ENCODE measurements at places on chromosomes 5 and 9.

- DNase-seq = no peak
These were observed 7.7 kb downstream of the TPM2 start for GRCh38 chr9:35682051-35682450.

DNA sequence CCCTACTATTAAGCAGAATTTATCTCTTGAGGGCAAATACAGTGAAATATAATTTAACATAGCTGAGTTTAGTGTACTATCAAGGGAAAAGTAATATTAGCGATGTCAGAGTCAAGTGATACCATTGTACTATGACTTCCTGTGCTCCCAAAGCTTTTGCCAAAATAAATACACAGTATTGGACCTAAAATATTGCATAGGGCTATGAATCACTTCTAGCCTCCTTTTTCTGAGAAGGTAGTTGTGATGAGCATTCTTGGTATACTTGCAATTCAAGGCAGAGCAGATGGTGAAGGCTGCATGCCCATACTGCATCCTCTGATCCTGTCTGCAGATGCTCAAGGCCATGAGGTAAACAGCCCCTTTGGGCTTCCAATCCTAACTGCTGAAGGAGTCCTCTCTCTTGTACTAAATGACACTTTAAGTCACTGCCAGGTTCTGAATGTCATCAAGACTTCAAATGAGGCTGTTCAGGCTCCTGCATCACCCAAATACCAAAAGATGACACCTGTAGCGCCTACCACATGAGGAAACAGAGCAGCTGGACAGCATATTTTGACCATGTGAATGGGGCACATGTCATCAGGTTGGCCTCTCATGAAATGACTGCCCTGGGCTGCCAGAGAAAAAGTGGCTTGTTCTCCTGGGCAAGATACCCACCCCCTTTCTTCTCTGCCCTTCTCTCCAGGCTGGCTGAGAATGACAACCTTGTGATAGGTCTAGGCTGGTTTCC is 29.7 kb upstream of the PPP2CA start:
- DNase-seq = no peak

- DNase-seq = no peak
These were observed 1.2 kb downstream of the ZNF608 start for GRCh38 chr5:124745007-124745927.

DNA sequence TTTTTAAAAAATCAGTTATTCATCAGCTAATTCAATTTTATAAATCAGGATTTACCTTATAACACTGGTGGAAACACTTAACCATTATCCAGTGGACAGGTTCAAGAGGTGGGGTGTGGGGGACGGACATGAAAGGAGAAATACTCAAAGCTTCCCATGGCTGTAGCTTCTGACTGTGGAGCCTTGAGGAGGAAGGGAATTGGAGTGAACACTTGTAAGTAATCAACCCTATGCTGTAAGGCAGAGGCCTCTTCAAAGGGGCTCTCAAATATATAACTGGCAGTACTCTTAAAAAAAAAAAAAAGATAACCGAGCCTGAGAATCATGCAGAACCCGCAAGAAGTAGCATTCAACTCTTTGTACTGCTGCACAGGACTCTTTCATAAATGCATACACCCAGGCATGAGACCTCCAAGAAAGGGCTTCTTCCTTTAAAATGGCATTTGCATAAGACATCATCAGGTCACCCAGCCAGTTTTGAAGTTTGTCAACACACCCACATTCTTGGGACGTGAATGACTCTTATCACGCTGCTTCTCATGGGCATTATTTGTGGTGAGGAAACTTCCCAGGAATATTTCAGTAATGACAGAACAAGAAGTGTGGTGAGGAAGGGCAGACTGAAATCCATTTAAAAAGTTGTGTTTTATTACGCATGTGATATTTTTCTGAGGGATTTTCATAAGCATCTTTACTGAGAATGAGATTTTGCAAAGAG is 8.1 kb downstream of the OSMR start:
- no peak for DNase-seq

DNA sequence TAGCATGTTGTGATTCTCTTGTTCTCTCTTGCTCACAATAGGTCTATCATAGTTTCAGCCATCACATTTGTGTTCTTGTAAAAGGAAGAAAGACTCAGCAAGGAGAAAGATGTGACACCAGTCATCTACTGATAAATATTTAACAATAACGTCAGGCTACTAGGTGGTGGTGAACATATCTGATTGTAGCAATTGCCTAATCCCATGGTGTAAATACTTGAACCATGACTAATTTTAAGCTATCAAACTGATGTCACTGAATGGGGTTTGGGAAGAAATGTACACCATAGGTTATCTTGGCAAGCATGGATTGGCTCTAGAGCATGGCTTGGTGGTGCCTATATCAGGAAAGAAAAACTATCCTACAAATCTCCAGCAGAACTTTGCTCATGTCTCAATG is 16.6 kb downstream of the DMRTA1 start:
- no peak for DNase-seq

- DNase-seq = no peak
These were observed 5.8 kb upstream of the PPARGC1B start for GRCh38 chr5:149724130-149724840.

- no peak for DNase-seq
These were observed 3.5 kb downstream of the ELAVL2 start for GRCh38 chr9:23822261-23823169.

GRCh38 chr5:6220346-6221088 is 157.8 kb downstream of the MED10 start:
- no peak for DNase-seq

DNA sequence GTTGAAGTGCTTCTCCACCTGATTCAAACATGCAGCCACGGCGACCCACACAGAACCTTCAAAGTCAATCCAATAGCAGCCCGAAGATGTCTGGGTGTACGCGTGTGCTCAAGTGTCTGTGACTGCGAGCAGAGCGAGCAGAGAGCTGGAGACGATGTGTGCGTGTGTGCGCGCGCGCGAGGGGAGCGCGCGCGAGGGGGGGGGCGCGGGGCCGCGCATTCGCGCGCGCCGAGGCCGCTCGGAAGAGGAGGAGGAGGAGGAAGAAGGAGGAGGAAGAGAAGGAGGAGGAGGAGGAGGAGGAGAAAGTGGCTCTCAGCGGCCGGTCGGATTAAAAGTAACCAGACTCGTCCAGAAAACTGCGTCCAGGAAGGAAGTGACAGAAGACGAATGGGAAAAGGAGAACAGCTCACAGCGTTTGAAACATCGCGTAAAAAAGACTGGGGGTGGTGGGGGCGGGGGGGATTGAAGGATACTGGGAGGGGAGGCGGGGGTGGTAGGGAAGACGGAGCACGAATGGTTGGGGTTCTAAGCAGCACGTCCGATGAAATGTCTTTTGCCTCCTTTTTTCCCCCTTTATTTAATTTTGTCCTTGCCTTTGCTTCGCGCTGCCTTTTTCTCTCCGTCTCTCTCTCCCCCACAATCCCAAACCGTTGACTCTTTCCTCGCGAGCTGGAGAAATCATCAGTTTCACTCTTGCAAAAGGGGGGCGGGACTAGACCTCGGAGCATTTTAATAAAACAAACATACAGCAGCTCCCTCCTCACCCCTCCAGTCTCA is at the start of gene MEF2C:
Gene MEF2C (minus strand): TSS at position 126 of the 777 bp plus-strand sequence. CDS start 59,396 bp downstream, outside the sequence.
- DNase-seq = no peak

DNA sequence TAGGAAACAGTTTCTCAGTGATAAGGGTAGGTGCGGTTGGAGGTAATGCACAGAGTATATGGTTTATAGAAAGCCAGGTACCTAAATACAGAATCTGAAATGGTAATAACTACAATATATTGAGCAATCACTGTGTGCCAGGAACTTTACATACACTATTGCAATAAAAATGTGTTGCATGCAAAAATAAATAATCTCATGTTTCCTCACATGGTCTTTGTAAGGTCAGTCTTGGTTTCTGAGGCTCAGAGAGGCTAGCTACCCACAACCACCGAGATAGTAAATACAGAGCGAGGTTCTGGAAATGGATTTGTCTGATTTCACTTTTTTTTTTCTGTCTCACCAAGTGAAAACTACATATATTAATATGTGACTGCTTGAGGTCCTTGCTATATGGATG is 128.9 kb downstream of the CAMK4 start:
- no peak for DNase-seq

- no peak for DNase-seq
These were observed 58.6 kb downstream of the DIAPH1 start for GRCh38 chr5:141560151-141560550.

GRCh38 chr9:120886490-120886967 is 9.5 kb upstream of the PHF19 start:
- DNase-seq = no peak

DNA sequence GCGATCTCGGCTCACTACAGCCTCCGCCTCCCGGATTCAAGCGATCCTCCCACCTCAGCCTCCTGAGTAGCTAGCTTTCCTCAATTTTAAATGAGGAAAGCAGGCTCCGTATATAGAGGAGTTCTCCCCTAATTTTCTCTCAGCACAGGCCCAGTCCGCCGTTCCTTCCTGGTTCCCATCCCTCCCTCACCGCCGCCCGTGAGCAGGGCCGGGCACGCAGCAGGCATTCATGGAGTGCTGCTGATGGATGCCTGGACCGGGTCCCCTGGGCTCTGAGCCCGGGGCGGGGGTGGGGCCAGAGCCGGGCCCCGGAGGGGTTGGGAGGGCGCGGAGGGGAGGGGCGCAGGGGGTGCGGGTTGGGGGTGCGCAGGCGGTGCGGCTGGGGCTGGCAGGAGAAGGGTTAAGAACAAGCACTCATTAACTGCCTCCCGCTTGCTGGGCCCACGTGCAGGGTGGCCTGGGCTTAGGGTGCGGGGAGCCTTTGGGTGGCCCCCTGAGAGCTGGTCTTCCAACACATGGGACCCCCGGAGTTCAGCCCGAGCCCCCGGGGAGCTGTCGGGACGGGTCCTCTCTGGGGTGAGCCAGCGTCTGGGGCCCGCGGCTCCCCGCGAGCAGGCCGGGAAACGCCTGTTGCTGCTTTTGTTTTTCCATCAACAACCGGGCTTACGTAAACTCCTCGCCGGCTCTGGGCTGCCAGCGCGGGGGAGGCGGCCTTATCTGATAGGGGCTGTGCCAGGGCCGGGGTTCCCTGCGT is 33.7 kb downstream of the LHX2 start:
- DNase-seq = no peak

DNA sequence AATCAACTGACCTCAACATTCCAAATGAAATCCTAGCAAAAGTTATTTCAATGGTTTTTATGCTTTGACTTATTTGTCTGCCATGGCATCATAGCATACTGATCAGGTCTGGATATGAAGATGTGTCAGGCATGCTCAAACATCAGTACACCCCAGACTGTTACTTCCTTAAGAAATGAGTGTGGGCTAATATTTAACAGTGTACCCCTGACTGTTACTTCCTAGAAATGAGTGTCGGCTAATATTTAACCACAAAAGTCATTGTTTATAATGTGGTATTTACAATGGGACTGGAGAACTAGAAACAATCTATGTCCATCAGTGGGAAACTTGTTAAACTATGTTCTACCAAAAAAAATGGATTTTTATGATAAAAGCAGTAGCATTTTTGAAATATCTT is 38.1 kb upstream of the HNRNPA0 start:
- no peak for DNase-seq

DNA sequence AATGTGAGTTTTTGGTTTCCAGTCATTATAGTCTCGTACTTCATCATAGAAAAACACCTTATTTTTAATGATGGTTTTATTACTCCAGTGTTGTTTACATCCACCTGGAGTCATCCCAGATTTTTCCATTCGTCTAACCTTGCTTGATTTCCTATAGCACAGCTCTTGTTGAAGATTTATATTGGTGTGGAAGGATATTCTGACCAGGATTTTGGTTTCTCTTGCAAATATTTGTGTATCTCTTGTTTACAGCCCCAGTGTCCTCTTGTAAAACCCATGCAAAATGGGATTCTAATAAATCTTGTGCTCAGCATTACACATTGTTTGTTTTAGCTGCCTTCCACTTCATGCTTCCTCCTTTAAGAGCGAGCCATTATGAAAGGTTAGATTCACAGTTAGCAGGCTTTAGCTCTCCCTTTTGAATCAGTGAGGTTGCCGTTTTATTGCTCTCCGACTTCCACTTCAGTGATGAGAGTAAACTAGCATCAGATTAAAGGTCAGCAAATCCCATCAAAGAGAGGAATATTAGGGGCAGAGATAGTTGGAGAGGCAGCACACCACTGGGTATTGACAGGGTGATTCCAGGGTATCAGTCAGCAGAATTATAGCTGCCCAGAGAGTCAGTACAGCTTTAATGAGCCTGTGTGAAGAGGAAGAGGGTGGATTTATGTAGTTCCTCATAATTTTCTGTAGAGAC is 157.1 kb downstream of the PBX3 start:
- no peak for DNase-seq

GRCh38 chr5:107422494-107422893 is 248.2 kb downstream of the EFNA5 start:
- no peak for DNase-seq

DNA sequence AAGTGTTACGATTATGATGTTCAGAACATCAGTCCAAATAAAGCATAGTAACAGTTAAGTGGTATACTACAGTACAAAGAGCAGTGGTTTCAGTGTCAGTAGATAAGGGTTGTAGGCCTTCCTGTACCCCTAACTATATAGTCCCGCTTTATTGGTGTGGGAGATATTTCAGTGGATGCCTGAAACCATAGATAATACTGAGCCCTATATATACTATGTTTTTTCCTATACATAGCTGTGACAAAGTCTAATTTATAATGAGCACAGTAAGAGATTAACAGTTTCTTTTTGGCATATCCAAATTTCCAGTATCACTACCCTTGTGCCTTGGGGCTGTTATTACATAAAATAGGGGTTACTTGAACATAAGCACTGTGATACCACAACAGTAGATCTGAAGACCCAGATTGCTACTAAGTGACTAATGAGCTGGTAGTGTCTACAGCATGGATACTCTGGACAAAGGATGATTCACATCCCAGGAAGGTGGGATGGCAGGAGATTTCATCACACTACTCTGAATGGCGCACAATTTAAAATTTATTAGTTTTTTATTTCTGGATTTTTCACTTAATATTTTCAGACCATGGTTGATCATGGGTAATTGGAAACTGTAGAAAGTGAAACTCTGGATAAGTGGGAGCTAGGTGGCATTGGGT is 119.3 kb downstream of the RPS23 start:
- no peak for DNase-seq

DNA sequence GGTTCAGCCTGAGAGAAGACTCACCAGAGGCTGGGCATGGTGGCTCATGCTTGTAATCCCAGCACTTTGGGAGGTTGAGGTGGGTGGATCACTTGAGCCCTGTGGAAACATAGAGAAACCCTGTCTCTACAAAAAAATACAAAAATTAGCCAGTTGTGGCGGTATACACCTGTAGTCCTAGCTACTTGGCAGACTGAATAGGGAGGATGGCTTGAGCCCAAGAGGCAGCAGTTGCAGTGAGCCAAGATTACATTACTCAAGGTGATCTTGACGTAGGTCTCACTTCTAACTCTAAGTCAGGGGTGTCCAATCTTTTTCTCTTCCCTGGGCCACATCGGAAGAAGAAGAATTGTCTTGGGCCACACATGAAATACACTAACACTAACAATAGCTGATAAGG is 16.2 kb upstream of the ATP6V1G1 start:
- no peak for DNase-seq

- DNase-seq = no peak
These were observed 12.3 kb downstream of the CAAP1 start for GRCh38 chr9:26880262-26880661.

DNA sequence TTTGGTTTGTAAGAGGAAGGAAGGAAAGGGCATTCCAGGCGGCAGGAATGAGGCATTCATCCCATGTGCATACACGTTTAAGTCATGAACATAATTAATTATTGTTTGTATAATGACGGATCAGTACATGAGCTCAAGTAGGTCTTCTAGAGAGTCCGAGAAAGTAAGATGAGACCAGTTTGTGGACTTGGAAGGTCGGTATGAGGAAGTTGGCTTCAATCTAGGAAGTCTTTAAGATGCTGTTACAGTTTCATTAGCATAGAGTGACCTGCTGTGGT is 2.1 kb downstream of the GTF3C4 start:
- DNase-seq = no peak

GRCh38 chr9:77751341-77752091 is 103.4 kb upstream of the GNA14 start:
- DNase-seq = no peak
